Right forelimb (tissue), 1 donor: ENCODE measurements at places on chromosomes 1 and 21.

DNA sequence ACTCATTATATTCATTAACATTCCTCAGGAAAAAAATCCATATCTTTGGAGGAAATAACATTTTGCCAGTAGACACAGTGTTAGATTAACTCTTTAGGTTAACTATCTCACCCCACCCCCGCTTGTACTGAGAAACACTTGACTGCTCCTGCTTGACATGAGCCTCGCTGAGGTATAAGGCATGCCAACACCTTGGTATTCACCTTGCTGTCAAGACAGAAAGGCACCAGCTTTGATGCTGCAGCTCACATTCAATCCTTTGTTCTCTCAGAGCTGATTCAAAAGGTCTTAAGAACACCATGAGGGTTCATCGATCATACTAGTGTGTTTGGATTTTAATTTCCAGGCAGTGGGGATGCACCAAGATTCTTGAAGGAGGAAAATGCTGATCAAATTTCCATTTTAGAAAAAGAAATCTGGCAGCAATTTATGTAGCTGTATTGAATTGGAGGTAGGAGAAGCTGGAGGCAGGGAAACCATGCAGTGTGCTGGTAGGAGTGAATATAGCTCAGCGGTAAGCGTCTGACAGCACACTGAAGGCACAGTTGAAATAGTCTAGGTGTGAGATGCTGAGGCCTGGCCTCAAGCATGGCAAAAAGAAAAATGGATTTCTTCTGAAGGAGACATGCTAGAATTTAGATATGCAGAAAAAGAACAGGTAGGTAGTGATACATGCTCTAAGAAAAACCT is 108.0 kb upstream of the ST6GALNAC5 start:
- no peak for DNase-seq

GRCh38 chr21:43866659-43867331 is 1.8 kb downstream of the AGPAT3 start:
- no peak for DNase-seq

DNA sequence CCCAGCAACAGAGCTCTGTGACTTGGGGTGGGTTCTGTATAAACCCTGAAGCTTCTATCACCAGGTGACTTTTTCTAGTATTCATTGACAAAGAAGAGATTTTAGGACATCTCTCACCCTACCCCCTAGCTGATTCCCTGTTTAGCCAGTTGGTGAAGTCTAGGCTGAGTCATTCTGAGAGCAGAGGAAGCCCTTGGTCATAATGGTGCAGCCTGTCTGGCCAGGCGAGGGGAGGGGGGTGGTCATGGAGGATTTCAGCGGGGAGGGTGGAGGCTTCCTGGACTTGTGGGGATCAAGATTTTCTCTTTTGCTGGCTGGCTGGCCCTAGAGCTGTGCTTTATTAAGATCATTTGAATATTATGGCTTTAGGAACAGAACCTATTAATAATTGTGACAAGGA is 262.6 kb downstream of the CAMTA1 start:
- no peak for DNase-seq

GRCh38 chr1:36166136-36166535 is 10.2 kb downstream of the MAP7D1 start:
- DNase-seq: no peak

- DNase-seq: no peak
These were observed 67.1 kb upstream of the ARHGEF16 start for GRCh38 chr1:3387401-3387800.

- DNase-seq: no peak
These were observed 930 bp downstream of the SLC30A10 start for GRCh38 chr1:219927298-219927955.

DNA sequence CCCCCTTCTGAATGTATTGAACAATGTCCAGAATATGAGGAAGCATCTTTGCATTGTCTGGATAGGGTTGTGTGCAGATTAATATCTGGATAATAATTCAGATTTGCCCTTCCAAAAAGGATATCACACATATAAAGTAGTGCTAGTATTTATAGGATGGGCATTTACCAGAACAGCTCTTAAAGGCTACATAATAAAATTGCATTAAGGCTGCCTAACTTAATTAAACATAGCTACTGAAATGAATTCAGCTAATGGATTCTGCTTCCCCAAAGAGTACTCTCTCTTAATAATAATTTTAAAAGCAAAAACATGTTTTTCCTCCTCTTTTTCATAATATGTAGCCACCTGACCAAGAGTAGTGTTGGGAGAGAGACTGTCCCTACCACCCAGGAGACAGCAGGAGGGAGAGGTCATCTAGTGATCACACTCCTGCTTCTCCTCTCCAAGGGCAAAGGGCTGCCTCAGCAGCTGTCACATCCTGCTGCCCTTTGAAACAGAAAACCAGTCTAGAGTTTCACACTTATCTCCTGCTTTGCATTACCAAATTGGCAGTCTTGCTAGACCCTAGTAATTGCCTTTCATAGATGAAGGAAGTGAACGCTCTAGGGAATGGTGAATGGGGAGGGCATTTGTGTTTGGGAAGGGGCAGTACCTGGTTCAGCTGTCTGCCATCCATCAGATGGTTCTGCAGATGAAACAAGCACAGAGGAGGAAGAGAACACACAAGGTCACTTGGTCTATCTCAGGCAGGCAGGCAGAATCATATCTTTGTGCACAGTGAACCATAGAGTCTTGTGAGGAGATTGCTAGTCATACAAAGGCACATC is 29.3 kb upstream of the DDAH1 start:
- no peak for DNase-seq

DNA sequence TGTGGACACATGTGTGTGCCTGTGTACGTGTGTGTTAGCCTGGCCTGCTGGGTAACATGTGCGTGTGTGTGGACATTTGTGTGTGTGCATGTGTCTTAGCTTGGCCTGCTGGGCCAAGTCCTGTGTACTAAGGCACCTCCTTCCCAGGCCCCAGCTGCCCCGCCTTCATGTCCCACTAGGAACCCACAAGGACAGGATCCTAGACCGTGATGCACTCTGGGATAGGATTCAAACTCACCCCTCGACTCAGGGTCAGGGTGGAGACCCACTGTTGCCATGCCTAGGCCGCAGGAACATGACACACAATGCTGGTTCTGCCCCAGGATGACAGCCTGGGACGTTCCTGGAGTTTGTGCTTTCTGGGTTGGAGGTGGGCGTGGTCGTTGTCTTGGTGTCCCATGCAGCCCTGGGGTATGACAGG is 89.9 kb upstream of the TMPRSS2 start:
- no peak for DNase-seq

- no peak for DNase-seq
These were observed 257.5 kb upstream of the SNX7 start for GRCh38 chr1:98403963-98404480.

DNA sequence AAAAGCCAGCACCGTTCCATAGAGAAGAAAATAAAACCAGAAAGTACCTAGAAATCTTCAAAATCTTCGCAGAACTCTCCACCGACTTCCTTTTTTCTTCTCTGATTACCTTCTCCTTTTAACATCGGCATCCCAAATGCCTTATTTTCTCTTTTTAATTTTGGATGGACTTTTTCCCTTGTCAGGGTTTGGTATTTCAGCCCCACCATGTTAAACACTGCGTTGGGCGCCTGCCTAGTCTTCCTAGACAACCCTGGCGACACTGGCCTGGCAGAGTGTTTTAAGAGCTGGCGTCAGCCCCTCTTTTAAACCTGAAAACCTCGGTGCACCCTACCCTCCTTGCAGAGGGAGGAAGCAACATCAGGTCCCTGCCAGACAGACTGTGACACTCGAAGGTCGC is 66.0 kb upstream of the EFHD2 start:
- DNase-seq: peak; percentile 79

DNA sequence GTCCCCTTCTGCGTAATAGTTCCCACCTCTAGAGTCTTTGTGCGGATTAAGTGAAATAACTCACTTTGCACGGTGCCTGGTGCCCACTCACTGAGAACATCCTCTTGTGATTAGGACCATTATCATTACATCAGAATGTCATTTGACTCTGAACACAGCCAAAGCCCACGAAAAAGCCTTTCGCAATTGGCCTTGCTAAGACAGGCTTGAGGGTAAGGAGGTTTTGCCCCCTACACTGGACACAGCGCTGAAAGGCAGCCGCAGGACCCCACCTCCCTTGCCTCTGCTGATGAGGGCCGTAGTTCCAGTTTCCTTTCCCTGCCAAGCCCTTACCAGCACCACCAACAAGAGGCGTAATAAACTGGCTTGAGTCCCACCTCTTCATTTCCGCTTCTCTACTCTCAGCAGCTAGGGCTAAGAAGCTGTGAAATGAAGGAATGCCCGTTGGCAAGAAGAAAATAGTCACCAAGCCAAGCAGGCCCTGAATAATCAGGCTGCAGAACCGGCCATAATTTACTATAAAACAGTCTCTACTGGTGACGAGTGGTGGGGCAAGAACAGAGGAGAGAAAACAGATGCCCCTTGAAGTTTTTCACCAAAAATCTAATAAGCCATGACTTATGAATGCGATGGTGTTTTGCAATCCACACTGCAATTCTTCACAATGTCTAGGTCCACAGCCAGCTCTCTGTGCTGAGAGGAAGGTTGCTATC is 53.1 kb downstream of the SH3GLB1 start:
- DNase-seq: no peak

DNA sequence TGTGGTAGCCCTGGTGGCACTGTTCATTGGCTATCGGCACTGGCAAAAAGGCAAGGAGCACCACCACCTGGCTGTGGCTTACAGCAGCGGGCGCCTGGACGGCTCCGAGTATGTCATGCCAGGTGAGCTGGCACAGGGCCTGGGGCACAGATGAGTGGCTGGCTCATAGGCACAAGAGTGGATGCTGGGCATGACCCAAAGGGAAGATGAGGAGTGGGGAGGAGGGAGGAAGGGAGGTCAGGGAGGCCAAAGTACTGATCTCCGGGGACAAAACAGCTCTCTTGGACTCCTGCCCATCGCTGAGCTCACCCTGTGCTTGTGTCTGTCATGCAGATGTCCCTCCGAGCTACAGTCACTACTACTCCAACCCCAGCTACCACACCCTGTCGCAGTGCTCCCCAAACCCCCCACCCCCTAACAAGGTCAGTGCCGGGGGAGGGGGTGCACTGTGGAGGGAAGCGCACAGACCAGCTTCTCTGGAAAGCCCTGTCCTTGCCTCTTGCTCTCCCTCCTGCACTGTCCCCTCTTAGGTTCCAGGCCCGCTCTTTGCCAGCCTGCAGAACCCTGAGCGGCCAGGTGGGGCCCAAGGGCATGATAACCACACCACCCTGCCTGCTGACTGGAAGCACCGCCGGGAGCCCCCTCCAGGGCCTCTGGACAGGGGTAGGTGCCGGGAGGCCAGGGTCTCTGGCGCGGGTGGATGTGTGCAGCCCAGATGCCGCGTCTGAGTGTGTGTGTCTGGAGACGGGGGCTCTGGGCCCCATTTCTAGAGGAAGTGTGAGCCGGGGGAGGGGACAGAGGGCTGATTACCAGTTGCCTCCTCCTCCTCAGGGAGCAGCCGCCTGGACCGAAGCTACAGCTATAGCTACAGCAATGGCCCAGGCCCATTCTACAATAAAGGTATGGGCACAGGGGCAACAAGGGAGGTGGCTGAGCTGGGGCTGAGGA is 7.3 kb upstream of the LRRC71 start:
- DNase-seq: no peak

- no peak for DNase-seq
These were observed 109.4 kb downstream of the TLR5 start for GRCh38 chr1:223033658-223034057.

DNA sequence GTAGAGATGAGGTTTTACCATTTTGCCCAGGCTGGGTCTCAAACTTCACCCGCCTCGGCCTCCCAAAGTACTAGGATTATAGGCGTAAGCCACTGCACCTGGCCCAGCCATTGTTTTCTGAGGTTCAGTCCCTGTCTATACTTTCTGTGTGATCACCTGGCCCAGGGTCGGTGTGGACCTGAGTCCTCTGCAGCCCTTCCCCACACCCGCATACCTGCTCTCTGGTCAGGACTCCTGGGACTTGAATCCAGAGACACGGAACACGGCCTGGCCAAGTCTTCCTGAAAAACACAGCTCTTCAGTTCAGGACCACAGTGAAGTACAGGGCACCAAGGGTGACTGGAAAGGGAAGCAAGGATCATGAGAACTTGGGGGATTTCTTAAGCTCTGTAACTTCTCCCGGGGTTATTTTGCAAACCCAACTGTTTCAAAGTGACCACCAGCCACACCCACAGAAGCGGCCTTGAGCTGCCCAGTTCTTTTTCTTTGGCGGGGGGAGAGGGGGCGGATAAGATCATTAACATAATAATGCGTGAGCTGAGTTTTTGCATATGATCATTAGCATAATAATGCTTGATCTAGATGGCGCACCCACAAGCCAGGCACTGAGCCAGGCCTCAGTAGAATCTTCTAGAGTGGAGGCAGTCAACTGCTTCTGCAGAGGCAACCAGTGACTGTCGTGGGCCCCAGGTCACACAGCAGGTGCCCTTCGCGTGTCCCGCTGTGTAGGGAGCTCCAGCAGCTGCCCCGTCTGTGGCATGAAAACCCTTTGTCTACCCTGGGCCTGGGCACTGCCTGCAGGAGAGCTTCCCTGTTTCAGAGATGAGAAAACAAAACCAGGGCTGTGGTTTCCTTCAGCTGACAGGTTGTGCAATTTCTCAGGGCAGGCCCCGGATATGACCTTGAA is 1.7 kb upstream of the NADK start:
- DNase-seq: no peak

DNA sequence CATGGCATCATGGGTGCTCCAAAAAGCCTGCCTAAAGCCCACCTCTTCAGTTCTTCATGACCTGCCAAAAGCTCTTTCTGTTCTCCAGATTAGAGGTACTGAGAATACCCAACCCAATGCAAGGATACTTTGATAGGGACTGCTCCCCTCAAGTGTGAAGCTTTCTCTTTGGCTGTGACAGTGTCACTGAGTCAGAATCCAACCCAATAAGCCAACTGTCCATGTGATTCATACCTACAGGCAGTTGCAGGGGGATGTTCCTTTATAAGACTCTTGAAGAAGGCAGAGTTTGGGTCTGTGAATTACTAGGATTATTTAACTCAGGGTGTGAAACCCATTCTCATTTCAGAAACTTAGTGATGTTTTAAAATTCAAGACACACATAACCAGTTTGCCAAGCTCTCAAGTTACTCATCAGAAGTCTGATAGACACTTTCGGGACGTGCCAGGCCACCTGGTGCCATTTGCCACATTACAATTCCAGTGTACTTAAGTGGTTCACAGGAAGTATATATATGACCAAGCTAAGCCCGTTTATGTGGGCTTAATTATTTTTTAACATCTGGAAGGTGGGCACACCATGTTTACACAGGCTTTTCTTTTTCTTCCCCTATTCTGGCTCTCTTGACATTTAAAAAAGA is 265.8 kb downstream of the NFIA start:
- DNase-seq: no peak

DNA sequence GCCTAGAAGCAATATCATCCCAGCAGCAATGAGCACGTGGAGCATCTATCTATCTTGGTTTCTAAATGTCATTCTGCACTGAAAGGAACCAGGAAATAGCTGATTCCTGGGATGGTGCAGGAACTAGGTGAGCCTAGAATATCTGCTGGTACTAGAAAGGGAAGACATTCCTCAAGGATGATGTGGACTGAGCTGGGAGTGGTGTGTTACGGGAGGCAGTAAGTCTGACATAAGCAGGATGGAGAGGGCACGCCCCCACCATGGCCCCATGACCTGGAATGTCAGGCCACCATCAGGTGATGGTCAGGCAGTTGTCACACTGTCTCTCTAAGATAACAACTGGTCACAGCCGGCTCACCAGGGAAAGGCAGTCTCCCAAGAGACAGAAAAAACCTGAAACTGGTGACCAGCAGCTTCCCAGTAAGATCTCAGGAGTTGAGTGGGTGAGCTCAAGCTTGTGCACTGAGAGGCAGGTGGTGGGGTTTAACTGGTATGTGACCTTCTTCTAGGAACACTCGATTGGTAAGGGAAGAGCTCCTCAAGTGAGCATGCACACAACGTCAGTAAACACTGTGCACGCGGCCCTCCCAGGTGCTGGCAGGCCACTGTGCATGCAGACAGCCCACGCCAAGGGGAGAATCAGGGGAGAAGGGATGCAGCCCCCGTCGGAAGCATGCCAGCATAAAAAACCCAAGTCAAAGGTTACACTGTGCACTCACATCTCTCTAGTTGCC is 148.7 kb downstream of the ADSS2 start:
- DNase-seq: no peak
